ENCODE measurements at places on chromosomes 3 and 15.

DNA sequence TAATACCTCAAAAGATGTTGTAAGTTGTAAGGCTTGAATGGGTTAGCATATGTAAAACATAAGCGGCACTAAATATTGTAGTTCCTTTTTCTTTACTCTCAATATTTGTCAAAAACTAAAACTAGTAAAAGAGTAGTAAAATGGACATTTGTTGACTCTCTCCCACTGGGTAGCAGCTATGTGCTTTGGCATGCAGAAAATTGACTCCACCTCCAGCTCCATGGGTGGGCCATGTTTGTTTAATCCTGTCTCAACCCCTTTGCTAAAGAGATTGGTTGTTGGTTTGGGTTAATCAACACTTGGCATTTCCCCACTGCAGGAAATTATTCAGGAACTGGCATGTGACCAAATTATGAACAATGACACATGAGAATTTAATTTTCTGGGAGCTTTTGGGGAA, 114.8 kb downstream of the EOMES start:
- no peak for DNase-seq

GRCh38 chr15:38897551-38897950, 332.9 kb upstream of the RASGRP1 start:
- no peak for DNase-seq

GRCh38 chr15:67897646-67898339, 57.9 kb upstream of the RNU6-1 start:
- DNase-seq = no peak

DNA sequence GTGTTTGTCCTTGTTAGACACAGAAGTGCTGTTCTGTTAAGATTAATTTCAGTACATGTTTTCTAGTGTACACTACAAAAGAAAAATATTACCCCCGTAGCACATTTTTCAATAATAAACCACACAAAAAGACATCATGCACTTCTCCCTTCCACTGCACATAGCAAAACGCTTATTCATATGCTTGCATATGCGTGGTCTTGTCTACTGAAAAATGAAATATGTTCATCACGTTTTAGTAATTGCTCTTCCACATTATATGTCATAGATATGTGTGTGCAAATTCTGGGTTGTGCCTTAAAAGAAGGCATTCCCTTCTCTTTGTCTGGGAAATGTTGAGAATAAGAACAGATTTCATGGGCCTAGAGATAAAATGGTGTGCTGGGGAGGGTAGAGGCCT, 353.9 kb downstream of the NSUN3 start:
- no peak for DNase-seq

DNA sequence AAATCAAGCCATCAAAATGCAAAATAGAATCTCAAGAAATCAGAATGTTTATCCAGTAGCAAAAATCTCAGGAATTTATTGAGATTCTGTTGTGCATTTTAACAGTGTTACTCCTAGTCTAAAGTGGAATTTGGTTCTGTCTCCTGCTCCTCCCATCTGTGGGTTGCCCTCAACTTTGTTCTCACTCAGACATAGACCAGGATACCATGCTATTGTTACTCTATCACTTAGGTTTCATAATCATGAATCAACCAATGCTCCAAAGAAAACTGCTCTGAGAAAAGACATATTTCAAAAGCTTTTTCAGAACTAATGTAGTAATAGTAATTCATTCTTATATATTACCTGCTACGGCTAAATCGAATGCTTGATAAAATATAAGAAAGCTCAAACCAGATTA, 274.7 kb downstream of the RBMS3 start:
- DNase-seq = no peak

DNA sequence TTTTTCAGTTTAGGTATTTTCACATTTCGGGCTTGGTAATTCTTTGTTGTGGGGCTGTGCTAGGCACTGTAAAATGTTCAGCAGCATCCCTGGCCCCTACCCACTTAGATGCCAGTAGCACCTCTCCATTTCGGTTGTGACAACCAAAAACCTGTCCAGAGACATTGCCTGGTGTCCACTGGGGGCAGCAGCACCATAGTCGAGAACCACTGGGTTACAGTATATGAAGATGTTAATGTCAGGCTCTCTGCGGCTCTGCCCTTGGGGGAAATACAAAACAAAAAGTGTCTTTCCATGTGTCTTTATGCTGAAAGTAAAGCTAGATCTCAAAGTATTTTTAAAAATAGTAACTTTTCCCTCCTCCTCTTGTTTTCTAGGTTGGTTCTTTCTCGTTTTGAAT, 177.2 kb downstream of the ITPR1 start:
- DNase-seq = no peak

DNA sequence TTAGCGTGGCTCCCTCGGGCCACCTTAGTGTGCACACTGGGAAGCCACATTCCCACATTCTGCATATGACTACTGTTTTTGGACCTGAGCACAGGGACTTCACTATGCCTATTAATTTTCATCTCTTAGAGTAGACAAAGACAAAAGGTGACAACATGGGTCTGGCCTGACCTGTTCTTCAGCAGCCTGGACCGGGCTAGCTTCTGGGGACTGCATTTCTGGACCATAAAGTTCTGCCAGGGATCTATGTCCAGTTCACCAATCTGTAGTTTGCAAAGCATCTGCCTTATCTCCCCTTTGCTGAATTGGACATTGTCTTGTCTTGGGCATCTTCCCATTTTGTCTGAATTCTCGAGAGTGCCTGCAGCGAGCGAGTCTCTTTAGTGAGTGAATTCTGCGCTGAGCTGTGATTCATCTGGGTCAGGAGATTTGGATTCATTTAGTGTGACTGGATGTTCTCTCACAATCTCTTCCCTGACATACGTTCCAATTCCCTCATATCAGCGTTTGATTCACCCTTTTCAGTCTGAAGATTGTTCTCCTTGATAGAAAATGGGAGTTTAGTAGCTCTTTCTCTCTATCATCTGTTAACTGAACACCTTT, 112.2 kb upstream of the PLXNA1 start:
- DNase-seq = no peak

GRCh38 chr3:174294616-174295015, 564.5 kb upstream of the NAALADL2 start:
- no peak for DNase-seq

DNA sequence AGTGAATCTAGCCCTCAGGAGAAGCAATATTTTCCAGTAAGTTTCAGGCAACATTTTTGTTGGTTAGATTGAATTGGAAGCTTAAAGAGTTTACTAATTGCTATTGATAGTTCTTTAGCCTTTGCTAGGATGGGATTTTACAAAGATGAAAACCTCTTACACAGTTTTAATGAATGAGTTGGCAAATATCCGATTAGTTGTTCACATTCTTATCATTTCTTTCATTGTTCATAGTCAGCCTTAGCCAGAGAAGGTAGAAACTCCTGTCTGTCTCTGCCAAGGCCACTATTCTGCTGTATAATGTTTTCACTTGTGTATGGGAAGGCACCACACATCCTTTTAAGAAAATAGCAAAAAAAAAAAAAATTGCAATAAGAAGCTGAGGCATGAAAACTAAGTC, 222.0 kb upstream of the MANF start:
- no peak for DNase-seq

DNA sequence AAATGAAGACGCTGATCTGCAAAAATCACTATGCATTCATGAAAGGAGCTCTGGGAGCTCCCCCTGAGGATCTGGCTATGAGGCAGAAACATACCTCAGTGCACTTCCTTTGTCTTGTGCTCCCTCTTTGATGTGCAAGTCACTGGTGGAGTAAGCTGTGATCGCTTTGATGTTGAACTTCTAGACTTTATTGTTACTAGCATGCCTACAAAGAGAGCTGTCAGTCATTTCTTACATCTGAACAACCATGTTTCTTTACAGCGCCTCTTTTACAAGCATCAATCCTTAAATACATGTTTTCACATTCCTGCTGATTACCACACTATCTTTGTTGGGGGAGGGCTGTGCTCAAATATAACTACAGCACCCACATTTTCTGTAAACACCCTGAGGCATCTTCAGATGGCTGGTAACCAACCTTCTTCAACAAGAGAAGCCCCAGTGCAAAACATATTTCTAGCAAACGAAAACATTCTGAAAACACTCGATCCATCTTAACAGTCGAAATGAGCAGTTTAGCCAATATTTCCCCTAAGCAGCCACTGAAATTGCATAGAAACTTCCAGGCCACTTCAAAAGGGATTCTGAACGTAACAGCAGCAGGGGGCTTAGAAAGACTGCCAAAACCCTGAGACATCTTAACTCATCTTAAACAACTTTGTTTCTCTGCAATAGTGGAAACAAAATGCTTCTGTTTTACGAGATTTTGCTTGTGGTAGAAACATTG, 101.9 kb upstream of the ICE2 start:
- peak; percentile 76 for DNase-seq

DNA sequence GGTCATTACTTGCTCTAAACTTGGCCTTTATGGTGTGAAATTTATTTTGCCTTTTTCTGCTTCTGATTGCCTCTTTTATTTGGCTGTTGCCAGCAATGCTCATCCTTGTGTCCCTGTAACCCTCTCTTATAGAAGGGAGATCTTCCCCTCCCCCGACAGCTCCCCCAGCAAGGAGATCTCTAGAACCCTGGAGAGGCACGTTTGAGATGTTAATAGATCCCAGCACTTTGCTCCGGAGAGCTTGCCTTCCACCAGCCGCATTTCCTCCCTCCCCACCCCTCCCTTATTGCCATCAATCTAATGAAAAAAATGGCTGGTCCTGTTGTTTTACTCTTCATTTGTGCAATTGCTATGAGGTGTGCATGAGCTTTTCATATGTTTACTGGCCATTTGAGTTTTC, 18.2 kb downstream of the TRIM71 start:
- DNase-seq = no peak

DNA sequence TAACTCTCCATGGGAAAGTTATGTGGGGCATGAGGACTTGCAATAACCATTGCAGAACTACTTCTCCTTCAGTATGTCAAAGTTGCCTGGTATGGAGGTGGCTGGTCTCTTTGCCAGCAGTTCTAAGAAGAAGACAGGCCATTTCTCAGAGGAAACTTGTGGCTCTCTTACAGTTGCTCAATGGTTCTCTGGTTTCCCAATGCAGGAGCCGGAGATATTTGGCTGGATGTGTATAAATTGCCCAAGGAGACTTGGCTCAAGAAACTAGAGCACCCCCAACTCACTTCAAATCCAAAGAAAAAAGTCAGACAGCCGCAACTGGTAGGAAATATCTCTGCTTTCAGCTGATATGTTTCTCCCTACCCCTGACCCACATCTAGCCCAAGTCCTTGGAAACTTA, 24.2 kb downstream of the WDR93 start:
- DNase-seq = no peak

DNA sequence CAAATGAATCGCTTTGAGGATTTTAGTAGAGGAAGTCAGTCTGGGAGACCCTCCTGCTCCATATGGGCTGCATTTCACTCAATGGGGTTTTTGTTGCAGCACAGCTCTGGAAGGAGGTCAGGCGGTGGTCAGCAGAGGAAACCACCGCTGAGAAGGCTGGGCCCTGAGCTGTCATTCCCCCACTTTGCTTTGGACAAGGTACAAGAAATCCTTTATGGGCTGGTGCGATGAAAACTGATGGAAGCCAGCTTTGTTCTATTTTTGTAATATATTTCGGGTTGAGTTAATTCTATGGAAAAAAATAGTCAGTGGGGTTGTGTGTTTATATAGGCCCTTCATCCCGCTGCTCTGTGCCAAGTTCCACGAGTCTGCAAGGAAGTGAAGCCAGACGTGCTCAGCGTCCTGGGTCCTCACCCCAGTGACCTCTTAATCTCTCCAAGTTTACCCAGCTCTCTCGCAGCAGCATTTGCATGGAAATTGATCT, 157.1 kb upstream of the TMC3 start:
- no peak for DNase-seq

GRCh38 chr3:15431256-15431837, 3.9 kb downstream of the EAF1 start:
- DNase-seq = no peak

- DNase-seq = no peak
Observed at GRCh38 chr15:70061696-70062270, 35.9 kb downstream of the TLE3 start.

DNA sequence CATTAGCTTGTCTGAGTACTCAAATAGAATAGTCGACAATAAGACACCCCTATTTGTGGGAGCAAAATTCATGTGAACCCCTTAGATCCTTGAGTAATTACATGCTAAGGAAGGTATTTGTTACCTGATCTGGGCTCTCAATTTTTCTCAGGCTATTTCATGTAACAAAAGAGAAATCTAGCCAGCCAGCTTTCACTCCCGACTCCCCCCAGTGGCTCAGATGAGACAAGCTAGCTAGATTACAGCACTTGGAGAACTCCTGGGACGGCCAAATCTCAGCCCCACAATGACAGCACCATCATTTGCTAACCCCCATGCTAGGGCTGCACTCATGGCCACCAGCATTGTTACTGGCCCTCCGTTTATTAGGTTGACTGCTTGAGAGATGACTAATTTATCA, 41.3 kb downstream of the GLDN start:
- DNase-seq = no peak

- DNase-seq = peak; percentile 80
Observed at GRCh38 chr3:111610189-111610588, 15.0 kb upstream of the ZBED2 start.

GRCh38 chr3:48694610-48695392, 9.1 kb upstream of the NCKIPSD start:
- DNase-seq = no peak

DNA sequence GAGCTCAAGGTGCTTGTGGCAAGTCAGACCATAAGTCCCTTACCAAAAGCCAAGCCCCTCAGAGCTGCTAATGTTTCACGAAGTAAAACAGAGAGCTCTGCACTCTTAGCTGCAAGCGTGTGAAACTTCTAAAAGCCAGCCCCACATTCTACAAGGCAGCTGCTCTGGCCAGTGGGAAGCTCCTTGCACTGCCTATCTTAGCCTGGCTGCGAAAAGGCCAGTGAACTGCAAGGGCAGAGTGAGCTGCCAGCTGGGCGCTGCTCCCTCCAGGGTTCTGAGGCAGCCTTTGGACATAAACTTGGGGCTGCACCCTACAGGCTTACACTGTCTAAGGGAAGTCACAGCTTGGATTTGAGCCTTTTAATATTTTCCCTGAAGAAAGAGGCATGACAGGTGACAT, 2.2 kb upstream of the MUSTN1 start:
- DNase-seq = no peak

DNA sequence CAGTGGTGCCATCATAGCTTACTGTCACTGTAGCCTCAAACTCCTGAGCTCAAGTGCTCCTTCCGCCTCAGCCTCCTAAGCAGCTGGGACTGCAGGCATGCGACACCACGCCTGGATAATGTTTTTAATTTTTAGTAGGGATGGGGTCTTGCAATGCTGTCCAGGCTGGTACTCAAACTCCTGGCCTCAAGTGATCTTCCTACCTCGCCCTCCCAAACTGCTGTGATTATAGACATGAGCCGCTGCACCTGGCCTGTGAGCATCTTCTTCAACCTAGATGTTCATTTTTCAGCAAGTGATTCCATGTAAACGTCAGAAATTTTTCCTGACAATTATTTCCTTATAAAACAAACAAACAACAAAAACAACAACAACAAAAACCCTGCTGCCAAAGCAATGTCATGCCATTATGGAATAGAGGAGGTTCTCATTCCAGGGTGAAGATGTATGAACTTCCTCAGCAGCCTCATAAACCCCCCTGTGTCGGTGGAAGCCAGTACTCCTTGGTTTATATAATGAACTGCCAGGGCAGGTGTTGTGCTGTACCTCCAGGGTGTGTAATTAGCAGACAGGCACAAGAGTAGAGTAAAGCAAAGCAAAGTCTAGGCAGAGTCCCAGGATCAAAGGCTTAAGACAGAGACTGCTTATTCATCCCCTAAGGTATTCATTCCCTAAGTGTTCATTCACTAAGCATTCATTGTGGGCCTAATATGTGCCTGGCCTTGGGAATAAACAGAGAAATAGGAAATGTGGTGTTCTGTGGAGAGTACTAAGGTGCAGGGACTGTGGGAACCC, 44.6 kb downstream of the NR2C2 start:
- DNase-seq = no peak

GRCh38 chr3:133117342-133117741, 79.2 kb downstream of the TMEM108 start:
- no peak for DNase-seq
